ENCODE measurements at places on chromosomes 7 and 10.

DNA sequence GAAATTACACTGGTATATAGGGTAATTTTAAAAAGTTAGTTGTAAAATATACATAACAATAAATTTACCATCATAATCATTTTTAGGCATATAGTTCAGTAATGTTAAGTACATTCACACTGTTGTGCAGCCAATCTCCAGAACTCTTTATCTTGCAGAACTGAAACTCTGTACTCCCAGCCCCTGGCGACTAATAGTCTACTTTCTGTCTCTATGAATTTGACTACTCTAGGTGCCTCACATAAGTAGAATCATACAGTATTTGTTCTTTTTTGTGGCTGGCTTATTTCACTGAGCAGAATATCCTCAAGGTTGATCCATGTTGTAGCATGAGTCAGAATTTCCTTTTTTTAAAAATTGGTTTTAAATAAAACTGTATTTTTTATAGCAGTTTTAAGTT, 41.4 kb downstream of the NRF1 start:
- DNase-seq: no peak

GRCh38 chr10:110821508-110821907, 50.2 kb upstream of the PDCD4 start:
- no peak for DNase-seq

DNA sequence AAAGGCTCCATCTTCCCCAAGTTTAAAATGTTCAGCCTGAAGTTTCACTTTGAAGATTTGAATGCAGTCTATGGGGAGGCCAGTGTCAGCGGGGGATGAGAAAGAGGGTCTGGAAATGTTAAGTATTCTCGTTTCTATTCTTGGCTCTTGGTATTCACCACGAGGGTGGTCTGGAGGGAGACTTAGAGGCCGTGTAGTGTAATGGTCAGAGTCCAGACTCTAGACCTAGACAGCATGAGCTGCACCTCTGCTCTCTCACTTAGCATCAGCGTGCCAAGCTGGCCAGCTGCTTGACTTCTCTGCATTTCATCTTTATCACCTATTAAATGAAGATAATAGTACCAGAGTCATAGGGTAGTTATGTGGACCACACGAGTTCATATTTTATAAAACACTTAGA, 57.9 kb downstream of the MKX start:
- no peak for DNase-seq

DNA sequence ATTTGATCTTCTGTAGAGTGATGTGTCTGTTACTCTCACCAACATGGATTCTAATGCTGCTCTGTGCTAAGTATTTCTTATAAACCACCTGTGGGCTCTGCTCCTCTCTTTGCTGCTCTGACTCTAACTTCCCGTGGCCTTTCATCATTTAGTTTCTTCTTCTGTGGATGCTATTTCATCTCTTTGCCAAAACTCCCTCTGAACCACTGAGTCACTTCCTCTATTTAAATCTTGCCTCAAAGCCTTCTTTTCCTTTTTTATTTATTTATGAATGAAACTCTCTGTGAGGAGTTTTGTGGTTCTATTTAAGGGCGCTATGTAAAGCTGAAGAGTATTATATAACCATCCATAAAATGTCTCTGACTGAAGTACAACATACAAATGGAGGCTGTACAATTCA, 538.5 kb downstream of the SUGCT start:
- DNase-seq: no peak

- no peak for DNase-seq
These were observed 2.5 kb upstream of the UPK3B start for GRCh38 chr7:76507723-76508406.

DNA sequence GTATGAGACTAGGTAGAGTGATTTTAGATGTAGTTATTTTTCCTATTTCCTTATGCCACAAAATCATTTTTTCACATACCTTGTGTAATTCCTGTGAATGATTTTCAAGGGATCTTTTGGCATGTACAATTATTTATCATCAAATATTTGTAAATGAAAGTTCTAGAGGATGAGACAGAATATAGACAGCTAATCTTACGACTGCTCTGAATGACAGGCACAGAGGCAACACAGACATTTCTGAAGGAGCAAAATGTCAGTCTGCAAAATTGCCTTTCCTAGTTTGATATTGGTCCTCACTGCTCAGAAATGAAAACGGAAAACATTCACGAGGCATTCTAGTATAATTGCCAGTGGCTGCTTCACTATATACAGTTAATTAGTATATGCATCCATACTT, 810.6 kb upstream of the C7orf33 start:
- DNase-seq: no peak

GRCh38 chr7:150451833-150452461, 1.5 kb downstream of the GIMAP8 start:
- DNase-seq: no peak

DNA sequence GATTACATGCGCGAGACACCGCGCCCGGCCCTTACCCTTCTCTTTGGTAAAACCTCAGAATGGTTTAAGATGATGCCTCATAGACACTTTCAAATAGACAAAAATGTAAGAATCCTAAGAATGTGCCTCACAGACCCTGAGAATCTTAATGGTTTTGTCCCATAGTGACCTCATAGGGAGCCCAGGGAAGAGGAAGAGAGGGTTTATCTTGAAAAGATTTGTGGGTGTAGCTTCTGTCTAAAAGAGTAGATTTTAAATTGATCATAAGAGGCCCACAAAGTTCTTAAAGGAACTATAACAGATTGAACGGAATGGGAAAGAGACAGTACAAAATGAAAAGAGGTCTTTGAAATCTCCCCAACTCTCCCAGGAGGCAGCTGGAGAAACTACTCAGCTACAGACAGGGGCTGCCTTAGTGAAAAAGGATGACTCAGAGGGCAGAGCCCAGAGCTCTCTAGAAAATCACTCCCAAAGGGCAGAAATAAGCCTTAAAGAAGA, 220.6 kb downstream of the ADRA2A start:
- DNase-seq: no peak

DNA sequence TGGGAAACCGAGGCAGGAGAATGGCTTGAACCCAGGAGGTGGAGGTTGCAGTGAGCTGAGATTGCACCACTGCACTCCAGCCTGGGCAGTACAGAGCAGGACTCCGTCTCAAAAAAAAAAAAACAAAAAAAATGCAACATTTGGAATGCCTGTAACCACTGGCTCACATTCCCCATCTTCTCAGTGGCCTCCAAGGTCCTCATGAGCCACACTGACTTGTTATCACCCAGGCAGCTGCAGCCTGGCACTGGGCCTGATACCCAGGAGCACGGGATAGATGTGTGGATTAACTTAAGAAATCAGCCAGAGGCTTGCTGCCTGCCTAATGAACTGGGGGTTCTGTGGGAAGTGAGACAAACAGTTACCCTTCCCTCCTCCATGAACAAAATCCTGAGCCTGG, 23.0 kb downstream of the JCAD start:
- no peak for DNase-seq

- no peak for DNase-seq
These were observed 837.1 kb downstream of the LRMDA start for GRCh38 chr10:76268530-76268929.

GRCh38 chr7:47677664-47678063, 95.8 kb upstream of the TNS3 start:
- no peak for DNase-seq

GRCh38 chr10:97889461-97890265, 40.0 kb downstream of the GOLGA7B start:
- DNase-seq: no peak

DNA sequence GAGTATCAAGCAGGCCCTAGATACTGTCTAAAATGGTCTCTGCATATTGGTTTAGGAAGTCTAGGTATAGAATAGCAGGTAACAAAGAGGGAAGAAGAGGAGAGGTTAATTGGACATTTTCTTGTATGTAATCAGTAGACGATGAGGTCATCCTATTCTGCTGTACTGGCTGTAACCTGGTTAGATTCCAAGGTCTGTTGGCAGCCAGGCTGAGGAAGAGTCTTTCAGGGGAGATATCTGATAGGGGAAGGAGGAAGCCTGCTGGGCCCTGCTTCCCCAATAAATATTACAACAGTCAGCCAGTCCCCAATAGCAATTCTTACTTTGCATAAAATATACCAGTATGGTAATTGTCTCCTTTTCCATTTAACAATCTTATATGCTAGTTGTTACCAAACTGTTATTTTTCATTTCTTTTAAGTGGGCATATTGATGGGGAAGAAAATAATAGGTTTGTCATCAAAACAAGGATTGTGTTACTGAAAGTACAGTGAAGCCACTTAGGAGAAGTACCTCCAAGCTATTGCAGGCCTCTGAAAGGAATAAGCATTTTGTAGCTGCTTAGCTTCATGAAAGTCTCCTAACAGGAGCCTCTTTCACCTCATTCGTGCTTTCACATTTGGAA, 186.4 kb downstream of the LRRC4 start:
- DNase-seq: no peak

DNA sequence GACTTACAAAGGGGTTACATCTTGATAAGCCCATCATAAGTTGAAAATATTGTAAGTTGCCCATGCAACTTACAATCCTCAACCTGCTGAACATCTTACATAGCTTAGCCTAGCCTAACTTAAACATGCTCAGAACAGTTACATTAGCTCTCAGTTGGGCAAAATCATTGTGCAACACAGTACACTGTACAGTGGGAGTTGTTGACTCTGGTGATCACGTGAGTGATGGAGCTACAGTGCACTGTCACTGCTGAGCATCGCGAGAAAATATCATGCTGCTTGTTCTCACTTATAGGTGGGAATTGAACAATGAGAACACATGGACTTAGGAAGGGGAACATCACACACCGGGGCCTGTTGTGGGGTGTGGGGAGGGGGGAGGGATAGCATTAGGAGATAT, 214.9 kb upstream of the ZMIZ1 start:
- DNase-seq: no peak

DNA sequence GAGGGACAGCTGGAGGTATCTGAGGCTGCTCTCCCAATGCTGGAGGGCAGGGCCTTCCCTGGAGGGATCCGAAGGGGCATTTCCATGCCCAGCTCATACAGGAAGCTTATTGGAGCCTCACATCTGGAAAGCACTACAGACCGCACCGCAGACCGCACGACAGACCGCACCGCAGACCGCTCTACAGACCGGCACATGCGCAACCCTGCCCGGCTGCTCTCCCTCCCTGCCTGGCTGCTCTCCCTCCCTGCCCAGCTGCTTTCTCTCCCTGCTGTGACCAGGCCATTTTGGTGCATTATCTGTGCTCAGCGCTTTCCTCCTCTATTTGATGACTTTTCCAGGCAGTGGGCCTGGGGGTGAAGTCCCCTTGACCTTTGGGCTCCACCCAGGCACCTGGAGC, 39.6 kb upstream of the EN2 start:
- no peak for DNase-seq

DNA sequence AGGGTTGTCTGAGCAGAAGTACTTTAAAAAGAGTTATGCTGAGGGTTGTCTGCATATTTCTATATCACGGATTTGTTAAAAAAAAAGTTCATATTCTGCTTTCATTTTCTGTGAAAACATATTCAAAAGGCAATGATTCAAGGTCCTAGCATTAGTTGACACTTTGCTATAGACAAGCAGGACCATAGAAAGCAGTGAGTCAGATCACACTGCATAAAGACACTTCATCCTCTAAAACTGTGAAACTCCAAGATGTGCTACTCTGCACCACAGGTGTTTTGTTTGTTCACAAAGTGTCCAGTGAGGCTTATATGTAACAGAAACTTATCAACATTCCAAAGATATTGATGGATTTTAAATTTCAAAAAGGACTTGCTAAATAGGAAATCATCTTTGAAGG, 47.0 kb downstream of the SPAM1 start:
- no peak for DNase-seq

DNA sequence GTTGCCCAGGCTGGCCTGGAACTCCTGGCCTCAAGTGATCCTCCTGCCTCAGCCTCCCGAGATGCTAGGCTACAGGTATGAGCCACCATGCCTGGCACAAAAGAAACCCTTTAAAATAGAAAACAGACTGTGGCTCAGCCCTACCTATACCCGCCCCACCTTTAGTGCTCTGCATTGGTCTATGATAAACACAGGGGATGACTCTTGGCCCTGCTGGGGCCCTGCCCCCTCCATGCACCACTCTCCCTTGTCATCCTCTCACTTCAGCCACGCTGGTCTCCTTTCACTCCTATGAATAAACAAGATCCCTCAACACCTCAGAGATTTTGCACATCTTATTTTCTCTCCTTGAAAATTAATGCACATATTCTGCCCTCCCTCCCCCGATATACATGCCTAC, 251.4 kb upstream of the KLF14 start:
- DNase-seq: no peak

- no peak for DNase-seq
These were observed 25.7 kb downstream of the ABI1 start for GRCh38 chr10:26835025-26835424.

GRCh38 chr10:21087476-21087875, 190.4 kb upstream of the NEBL start:
- no peak for DNase-seq

DNA sequence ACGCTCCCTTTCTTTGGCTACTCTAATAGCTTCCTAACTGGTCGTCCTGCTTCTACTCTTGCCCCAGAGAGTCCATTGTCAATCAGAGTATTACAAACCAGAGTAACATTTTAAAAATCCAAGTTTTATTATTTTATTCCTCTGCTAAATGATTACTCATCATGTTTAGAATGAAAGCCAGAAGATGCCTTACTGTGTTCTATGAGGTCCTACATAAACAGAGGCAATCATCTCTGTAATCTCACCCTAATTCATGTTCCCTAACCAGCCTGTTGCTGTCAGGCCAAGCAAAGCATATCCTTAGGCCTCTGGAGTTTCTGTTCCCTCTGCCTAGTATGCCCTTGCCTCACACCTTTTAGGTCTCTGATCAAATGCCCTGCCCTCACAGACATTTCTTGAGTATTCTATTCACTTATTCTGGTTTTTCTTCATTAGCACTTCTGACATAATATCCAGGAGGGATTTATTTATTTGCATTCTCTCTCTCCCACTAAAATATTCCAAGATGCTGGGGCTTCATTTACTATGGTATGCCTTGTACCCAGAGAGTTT, 497.5 kb downstream of the PHTF2 start:
- DNase-seq: no peak

DNA sequence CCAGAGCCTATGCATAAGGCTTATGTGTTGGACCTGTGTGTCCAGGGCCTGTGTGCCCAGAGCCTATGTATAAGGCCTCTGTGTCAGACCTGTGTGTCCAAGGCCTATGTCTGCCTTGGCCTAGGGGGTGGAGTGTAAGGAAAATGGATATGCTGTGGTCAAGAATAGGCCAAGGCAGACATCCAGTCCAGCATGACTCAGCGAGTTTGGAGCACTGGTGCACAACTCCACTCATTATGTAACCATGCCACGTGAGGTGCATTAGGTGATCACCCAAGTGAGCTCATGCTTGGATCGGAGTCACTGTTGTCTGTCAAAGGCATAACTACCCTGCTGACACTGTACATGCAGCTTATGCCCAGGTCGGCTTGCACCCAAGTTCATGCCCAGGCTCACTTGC, 238.9 kb downstream of the CACNA2D1 start:
- no peak for DNase-seq
